ENCODE measurements at places on chromosomes 2 and 18.

- H3K4me1 ChIP-seq, result no peaks in the 10 kb centered on the region
- H3K27me3 ChIP-seq, result no peaks in the 10 kb centered on the region
- no peak for DNase-seq
- H3K4me3 ChIP-seq, result no peak overlapping the region
- no peak overlapping the region for H3K27ac ChIP-seq
- H3K36me3 ChIP-seq, result no peaks in the 10 kb centered on the region
Observed at GRCh38 chr18:77359561-77360314, 110.1 kb downstream of the GALR1 start.

DNA sequence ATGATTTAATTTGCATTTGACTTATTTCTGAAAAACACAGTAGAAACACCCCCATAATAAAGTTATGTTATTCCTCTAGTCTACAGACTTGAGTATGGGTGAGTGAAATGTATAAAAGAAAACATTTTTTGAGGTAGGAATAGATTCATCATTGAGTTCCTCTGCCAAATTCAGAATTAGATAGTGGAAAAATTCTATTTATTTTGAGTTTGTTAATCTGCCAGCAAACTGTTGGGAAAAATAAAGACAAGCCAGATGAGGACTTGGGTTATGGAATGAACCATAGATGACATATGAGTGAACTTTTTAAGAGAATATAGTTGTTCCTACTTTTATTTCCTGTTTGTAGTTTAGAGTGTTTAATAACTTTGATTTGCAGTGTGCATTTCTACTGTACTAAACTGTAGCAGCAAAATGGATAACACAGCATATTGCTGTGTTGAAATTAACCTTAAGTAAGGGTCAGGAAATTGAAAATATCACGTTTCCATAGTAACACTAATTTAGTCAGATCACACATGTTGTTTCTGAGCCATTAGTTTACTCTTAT is 35.6 kb upstream of the PNPT1 start:
- no peaks in the 10 kb centered on the region for H3K36me3 ChIP-seq
- no peaks in the 10 kb centered on the region for H3K4me1 ChIP-seq
- no peak overlapping the region for H3K4me3 ChIP-seq
- H3K27me3 ChIP-seq, result peaks cover 3% of the 10 kb centered on the region
- DNase-seq, result no peak

GRCh38 chr2:175766880-175767279 is 235.2 kb downstream of the LNPK start:
- DNase-seq, result no peak
- no peaks in the 10 kb centered on the region for H3K27me3 ChIP-seq
- no peak overlapping the region for H3K4me3 ChIP-seq
- no peaks in the 10 kb centered on the region for H3K36me3 ChIP-seq
- no peaks in the 10 kb centered on the region for H3K4me1 ChIP-seq
- no peak overlapping the region for H3K27ac ChIP-seq

- no peaks in the 10 kb centered on the region for H3K4me1 ChIP-seq
- H3K36me3 ChIP-seq, result no peaks in the 10 kb centered on the region
- no peaks in the 10 kb centered on the region for H3K27me3 ChIP-seq
- H3K4me3 ChIP-seq, result no peak overlapping the region
Observed at GRCh38 chr2:24620936-24621335, 129.9 kb downstream of the NCOA1 start.

DNA sequence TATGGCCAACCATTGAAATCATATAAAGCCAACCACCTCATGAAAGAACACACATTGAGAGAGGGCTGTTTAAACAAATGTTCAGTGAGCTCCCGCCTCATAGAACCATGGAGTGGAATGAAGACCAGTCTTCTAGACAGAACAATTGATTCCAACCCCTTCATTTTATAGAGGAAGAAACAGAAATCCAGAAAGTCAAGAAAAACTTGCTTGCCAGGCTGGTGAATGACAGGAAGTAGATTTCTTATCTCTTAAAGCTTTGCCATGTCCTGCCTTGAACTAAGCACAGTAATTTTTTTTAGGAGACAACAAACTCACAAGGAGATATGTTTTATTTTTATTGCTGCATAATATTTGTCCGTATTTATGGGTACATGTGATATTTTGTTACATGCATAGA is 16.5 kb upstream of the NRP2 start:
- no peak overlapping the region for H3K4me3 ChIP-seq
- H3K36me3 ChIP-seq, result no peaks in the 10 kb centered on the region
- H3K27me3 ChIP-seq, result no peaks in the 10 kb centered on the region
- DNase-seq, result no peak

DNA sequence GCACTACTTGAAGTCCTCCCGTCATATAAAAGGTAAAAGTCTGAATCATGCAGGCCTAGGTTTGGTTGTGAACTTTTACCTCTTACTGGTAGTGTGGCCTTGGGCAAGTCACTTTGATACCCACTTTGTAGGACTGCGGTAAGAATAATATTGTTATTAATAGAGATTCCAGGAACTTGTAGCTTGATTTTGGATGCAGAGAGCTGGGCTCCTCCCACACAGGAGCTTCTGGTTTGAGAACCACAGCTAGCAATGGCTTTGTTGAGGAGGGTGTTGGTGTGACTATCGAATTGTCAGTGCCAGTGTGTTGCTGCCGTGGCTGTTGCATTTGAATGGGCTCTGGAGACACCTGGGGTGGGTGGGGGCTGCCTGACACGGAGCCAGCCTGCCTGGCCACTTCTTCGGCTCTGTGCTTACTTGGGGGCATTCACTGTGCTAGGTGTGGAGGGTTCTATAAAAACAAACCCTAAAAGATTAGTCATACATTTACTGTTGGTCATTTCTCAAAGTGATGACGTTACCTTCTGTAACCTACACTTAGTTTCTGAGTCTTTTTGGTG is 38.5 kb downstream of the ASAP2 start:
- DNase-seq, result no peak
- no peaks in the 10 kb centered on the region for H3K36me3 ChIP-seq
- no peaks in the 10 kb centered on the region for H3K4me1 ChIP-seq
- no peak overlapping the region for H3K27ac ChIP-seq

GRCh38 chr2:120262761-120263428 is 10.2 kb downstream of the RALB start:
- H3K4me3 ChIP-seq, result no peak overlapping the region
- peaks cover 14% of the 10 kb centered on the region for H3K4me1 ChIP-seq
- no peak for DNase-seq

GRCh38 chr2:68519236-68519635 is 51.9 kb downstream of the APLF start:
- H3K27ac ChIP-seq, result no peak overlapping the region
- no peak overlapping the region for H3K4me3 ChIP-seq
- DNase-seq, result no peak
- H3K4me1 ChIP-seq, result no peaks in the 10 kb centered on the region
- no peaks in the 10 kb centered on the region for H3K27me3 ChIP-seq

GRCh38 chr2:107556038-107556627 is 270.6 kb upstream of the RGPD4 start:
- H3K4me1 ChIP-seq, result no peaks in the 10 kb centered on the region
- H3K27ac ChIP-seq, result no peak overlapping the region
- H3K36me3 ChIP-seq, result no peaks in the 10 kb centered on the region
- DNase-seq, result no peak
- no peak overlapping the region for H3K4me3 ChIP-seq

DNA sequence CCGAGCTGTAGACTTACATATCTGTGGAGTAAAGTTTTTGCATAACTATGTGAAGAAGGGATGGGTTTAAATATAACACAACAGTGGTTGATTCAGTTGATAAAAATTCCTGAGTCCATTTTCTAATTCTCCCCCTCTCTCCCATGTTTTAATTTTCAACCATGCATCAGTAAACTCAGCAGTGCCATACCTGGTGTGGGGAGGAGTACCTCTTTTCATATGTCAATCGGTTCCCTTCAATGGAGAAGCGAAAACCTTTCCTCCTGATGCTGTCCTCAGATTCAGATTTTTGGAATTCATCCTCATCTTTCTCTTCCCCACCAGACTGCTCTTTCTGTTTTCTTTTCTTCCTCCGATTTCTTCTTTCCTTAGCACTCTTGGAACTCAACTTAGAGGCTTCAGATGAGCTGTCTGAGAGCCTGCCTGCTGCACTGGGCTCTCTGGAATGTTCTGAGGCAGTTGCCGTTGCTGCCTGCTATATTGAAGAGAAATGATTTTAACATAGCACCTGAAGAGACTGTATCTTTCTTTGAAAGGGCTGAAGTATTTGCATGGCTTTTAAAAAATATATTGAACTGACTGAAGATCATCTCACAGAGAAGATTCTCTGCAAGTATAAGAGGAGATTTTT is 82.9 kb downstream of the SCN1A start:
- no peaks in the 10 kb centered on the region for H3K4me1 ChIP-seq
- H3K27me3 ChIP-seq, result no peaks in the 10 kb centered on the region
- H3K27ac ChIP-seq, result no peak overlapping the region
- H3K36me3 ChIP-seq, result no peaks in the 10 kb centered on the region
- no peak overlapping the region for H3K4me3 ChIP-seq
- no peak for DNase-seq

DNA sequence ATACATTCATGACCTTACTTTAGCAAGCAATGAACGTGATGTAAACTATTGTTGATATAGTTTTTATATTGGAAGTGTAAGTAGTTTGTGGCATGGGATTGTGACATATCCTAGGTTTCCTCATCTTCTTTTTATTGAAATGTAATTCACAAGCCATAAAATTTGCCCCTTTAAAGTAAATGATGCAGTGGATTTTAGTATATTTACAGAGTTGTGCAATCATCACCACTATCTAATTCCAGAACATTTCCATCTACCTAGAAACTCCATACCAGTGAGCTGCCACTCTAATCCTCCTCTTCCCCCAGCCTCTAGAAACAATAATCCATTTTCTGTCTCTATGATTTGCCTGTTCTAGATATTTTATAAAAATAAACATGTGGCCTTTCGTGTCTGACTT is 10.7 kb upstream of the CASP10 start:
- H3K4me3 ChIP-seq, result no peak overlapping the region
- no peaks in the 10 kb centered on the region for H3K27me3 ChIP-seq
- H3K27ac ChIP-seq, result no peak overlapping the region
- peaks cover 5% of the 10 kb centered on the region for H3K36me3 ChIP-seq

DNA sequence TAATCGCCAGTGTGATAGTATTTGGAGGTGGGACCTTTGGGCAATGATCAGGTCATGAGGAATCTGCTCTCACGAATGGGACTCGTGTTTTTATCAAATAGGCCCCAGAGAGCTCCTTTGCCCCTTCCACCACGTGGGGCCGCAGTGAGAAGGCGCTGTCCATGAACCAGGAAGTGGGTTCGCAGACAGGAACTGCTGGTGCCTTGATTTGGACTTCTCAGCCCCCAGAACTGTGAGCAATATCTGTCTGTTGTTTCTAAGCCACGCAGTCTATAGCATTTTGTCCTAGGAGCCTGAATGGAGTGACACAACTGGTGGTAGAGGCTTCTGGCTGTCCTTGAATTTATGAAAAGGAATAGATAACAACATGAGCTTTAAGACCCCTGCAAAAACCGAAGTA is 111.2 kb upstream of the HDAC4 start:
- DNase-seq, result no peak
- H3K27me3 ChIP-seq, result no peaks in the 10 kb centered on the region
- no peaks in the 10 kb centered on the region for H3K4me1 ChIP-seq
- H3K27ac ChIP-seq, result no peak overlapping the region

- H3K27ac ChIP-seq, result no peak overlapping the region
- H3K27me3 ChIP-seq, result no peaks in the 10 kb centered on the region
- H3K36me3 ChIP-seq, result peaks cover 82% of the 10 kb centered on the region
- peaks cover 6% of the 10 kb centered on the region for H3K4me1 ChIP-seq
- no peak overlapping the region for H3K4me3 ChIP-seq
- no peak for DNase-seq
Observed at GRCh38 chr2:30155889-30156658, 9.3 kb downstream of the YPEL5 start.

DNA sequence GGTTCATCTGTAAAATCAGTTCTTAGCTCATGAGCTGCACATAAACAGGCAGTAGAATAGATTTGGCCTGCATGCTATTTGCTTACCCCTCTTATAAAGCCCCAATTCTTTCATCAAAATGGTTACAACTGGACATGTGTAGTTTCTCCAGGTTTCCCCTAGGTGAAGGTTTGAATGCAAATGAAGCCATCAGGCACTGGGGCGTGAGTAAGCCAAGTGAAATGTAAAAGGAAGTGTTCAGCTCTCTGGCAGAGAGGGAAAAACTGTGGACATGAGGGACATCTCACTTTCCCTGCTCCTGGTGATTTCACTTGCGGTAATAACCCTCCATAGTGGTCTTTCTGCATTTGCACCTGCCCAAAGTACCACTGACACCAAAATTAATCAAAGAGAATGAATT is 1402.3 kb upstream of the LRRTM1 start:
- no peaks in the 10 kb centered on the region for H3K4me1 ChIP-seq
- no peak overlapping the region for H3K27ac ChIP-seq
- H3K27me3 ChIP-seq, result no peaks in the 10 kb centered on the region
- DNase-seq, result no peak

GRCh38 chr18:12943215-12943614 is 4.6 kb upstream of the SEH1L start:
- peaks cover 9% of the 10 kb centered on the region for H3K4me1 ChIP-seq
- DNase-seq, result no peak
- H3K27me3 ChIP-seq, result no peaks in the 10 kb centered on the region
- H3K27ac ChIP-seq, result no peak overlapping the region

GRCh38 chr2:53173091-53173490 is 594.5 kb upstream of the CHAC2 start:
- no peaks in the 10 kb centered on the region for H3K36me3 ChIP-seq
- no peak for DNase-seq
- H3K27ac ChIP-seq, result no peak overlapping the region

DNA sequence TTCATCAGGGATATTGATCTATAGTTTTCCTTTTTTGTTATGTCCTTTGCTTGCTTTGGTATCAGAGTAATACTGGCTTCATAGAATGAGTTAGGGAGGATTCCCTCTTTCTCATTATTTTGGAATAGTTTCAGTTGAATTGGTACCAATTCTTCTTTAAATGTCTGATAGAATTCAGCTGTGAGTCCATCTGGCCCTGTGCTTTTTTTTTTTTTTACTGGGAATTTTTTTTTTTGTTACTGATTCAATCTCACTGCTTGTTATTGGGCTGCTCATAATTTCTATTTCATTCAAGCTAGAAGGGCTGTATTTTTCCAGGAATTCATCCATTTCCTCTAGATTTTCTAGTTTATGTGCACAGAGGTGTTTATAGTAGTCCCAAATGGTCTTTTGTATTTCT is 103.9 kb downstream of the RND3 start:
- DNase-seq, result no peak
- no peak overlapping the region for H3K4me3 ChIP-seq
- H3K27ac ChIP-seq, result no peak overlapping the region
- H3K27me3 ChIP-seq, result no peaks in the 10 kb centered on the region
- no peaks in the 10 kb centered on the region for H3K4me1 ChIP-seq

- no peaks in the 10 kb centered on the region for H3K36me3 ChIP-seq
- DNase-seq, result no peak
- H3K4me3 ChIP-seq, result no peak overlapping the region
- H3K4me1 ChIP-seq, result no peaks in the 10 kb centered on the region
- no peaks in the 10 kb centered on the region for H3K27me3 ChIP-seq
Observed at GRCh38 chr2:209334188-209335017, 89.4 kb upstream of the MAP2 start.

- peaks cover 3% of the 10 kb centered on the region for H3K27me3 ChIP-seq
- no peaks in the 10 kb centered on the region for H3K36me3 ChIP-seq
- no peak for DNase-seq
- no peaks in the 10 kb centered on the region for H3K4me1 ChIP-seq
- no peak overlapping the region for H3K27ac ChIP-seq
- H3K4me3 ChIP-seq, result no peak overlapping the region
Observed at GRCh38 chr2:120465989-120466703, 120.2 kb downstream of the INHBB start.

Measured in CD4-positive, alpha-beta T cell (primary cell).